ENCODE measurements at places on chromosomes 5 and 9.

DNA sequence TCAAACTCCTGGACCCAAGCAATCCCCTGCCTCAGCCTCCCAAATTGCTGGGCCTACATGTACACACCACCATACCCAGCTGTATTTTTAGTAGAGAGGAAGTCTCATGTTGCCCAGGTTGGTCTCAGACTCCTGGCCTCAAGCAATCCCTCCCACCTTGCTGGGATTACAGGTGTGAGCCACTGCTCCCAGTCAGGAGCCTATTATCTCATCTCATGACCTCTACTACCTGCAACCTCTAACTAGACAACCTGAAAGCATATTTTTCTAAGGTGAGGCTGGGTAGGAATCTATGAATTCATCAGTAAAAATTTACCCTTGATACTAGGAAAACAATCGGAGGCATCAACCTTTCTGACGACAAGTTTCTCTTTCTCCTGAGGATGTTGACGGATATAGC, 10.0 kb downstream of the FAM13B start:
- no peak for DNase-seq

GRCh38 chr5:141882594-141883183, 4.5 kb upstream of the PCDH1 start:
- DNase-seq = no peak

DNA sequence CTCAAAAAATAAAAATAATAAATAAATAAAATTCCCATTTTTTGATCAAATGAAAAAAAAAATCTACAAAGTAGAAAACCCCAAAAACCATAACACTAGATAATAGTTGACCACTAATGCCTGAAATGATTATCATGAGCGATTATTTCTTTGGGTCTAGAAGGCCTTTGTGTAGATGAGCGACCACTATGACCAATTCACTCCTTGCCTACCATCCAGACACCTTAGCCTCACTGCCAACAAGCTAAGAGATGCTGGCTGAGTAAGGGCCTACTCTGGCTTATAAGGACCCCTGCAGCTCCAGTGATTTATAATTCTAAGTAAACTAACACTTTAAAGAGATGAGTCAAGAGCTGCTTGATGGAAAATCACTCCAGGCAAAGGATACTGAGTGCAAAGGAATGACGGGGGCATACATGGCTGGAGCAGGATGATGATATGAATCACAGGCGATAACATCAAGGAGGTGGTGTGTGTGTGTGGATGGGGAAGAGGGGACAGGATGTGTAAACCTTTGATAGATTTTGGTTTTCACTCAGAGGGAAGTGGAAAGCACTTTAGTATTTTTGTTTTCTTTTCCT, 4.8 kb upstream of the F2RL1 start:
- DNase-seq = no peak

DNA sequence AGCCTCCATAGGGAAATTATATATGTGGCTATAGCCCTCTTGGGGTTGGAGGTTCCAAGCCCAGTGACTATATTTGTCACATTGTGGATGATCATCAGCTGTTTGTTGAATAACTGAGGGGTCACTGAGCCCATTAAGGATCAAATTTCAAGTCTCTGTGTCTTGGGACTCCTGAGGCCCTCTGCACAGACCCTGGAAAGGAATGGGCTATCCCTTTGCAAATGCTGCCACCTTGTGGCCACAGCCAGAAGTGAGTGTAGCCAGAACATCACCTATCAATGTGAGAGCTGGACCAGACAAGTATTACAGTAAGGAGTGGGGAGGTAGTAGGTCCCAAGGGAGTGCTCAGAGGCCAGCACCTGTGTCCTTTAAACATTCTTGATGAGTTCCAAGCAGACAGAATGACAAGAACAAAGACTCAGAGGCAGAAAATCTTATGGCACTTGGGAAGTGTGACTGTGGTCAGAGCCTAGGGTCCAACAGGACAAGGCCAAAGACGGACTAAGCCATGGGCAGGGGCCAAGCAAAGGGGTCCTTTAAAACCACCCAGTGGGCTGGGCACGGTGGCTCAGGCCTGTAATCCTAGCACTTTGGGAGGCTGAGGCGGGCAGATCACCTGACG, 8.2 kb downstream of the RPP25L start:
- DNase-seq = peak; percentile 84

GRCh38 chr9:106772523-106773290, 90.3 kb upstream of the ZNF462 start:
- DNase-seq = no peak

DNA sequence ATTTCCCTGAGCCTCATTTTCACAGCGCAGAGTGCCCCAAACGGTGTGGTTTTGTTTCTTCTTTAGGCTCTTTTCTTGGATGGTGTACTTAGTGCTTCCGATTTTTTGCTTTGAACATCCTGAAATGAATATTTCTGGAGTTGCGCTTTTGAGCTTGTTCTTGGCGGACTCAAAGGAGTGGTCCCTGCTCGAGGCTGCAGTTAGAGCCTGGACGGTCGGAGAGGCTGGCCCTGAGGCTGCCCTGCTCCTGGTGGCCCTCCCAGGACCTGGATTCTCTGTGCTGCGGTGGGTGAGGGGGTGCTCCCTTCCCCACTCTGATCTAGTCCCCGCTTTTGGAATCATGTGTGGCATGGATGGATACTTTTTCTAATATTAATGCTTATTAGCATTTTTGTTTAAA, 291.8 kb upstream of the IRX4 start:
- no peak for DNase-seq

DNA sequence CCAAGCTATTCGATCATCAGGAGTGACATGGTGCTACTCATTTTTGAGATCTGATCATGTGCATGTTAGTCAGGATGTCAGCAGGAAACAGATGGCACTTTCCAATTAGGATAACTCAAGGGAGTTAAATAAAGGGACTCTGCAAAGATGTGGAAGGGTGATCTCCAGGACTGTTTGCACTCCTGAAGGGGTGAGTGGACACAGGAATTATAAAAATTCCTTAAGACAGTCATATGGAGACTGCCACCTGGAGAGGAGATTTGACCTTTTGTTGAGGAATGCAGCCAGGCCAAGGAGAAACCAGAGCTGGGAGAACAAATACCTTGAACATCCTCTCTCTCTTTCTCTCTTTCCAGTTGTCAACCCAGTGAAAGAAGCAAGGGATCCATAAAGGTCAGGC, 189.1 kb downstream of the GABRG2 start:
- no peak for DNase-seq

All from activated CD4-positive, alpha-beta T cell treated with anti-CD3 and anti-CD28 coated beads, Interleukin-2, Interleukin-4, amounts not matched to agents 100 ng/mL and 50 ng/mL, durations not matched to agents 16 hours and 8 hours (primary cell).